ENCODE measurements at places on chromosomes 16 and 17.

- DNase-seq = no peak
Observed at GRCh38 chr17:44960691-44961090, 7.4 kb downstream of the C1QL1 start.

DNA sequence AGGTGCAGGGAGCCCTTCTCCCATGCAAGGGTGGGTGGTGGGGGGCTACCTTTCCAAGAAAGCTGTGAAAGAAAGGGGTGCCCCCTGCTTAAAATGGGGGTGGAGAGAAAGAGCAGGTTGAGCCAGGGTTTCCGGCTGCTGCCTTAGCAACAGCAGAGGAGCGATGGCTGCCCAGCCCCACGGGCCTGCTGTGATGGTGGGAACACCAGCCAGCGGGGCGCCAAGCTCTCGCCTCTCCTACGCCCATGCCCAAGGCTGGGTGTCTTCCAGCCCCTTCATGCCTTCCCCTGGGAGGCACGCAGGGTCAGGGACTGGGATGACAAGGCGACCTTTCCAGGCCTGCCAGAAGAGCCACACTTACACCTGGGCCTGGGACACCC is 3.0 kb downstream of the FMNL1 start:
- DNase-seq = no peak

- DNase-seq = no peak
Observed at GRCh38 chr16:67192781-67193361, 916 bp downstream of the E2F4 start.

DNA sequence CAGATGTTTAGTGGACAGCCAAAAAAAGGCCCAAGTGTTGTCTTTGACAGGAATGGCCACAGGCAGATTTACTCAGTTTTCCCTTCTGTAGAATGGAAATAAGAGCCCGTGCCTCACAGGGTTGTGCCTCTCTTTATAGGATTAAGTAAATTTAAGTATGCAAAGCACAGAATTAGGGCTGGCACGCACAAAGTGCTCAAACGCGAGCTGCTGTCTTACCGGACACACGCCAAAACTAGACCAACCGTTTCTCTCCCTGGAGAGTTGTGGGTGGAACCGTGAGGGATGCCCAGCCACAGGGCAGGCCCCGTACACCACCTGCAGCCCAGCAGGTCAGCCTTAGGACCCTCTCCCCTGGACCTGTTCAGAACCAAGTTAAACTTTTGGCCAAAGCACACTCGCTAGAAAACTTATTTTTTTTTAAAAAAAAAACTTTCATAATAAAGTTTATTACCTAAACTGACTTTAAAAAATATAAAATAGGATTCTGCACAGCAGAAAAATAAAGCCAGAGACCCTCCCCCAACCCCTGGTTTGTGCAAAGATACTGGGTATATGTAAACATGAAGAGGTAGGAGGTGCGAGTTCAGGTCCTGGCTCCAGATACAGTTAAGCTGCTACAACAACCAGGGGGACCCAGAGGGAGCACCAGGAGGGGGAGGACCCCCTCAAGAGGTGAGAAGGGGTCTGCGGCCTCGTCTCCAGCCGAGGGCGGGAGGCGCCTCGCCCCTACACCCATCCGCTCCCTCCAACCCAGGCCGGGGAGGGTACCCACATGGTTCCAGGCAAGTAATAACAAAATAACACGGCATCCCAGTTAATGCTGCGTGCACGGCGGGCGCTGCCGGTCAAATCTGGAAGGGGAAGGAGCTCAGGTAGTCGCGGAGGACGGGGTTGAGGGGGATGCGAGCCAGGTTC is 1.8 kb downstream of the SOCS1 start:
- DNase-seq = no peak

- no peak for DNase-seq
Observed at GRCh38 chr16:75345711-75346110, 87.6 kb downstream of the CFDP1 start.

GRCh38 chr17:67399676-67400075 is 22.6 kb downstream of the PITPNC1 start:
- DNase-seq = no peak

GRCh38 chr16:61791464-61791863 is 244.8 kb downstream of the CDH8 start:
- no peak for DNase-seq

GRCh38 chr16:27174798-27175197 is 28.5 kb upstream of the KDM8 start:
- DNase-seq = no peak

DNA sequence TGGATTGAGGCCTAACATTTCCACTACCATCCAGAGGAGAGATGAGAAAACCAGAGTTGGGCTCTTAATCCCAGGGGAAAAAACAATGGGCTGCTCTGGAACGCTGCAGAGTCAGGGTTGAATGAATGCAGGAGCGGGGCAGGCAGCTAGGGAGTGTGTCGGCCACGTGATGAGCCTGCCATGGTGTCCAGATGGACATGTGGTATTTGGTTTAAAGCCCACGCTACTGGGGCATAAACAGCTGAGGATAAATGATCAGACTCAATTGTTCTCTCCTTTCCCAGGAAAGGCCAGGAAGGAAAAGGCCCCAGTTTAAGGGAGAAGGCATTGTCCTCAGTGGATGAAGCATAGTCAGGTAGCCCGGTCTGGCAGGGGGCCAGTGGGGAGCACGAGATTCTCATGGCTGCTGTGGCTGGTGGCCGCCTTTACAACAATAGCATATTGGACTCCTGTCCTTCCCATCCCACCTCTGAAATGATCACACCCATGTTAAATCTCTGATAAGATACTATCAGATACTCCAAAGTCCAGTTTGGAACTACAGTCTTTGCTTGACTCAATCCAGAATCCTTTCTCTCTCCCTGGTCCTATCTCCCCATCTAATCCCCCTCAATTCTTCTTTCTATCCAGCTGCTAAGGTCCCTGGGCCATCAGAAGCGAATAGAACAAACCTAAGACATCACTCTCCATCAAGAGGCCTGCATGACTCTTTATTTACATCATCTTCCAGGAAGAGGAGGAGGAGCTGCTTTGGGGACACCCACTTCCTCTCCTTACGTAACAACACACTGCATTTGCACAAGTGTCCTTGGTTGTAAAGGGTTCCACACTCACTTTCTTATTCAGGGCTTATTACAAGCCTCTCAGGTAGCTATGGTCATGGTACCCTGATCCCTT is 20.4 kb downstream of the CA4 start:
- DNase-seq = no peak

DNA sequence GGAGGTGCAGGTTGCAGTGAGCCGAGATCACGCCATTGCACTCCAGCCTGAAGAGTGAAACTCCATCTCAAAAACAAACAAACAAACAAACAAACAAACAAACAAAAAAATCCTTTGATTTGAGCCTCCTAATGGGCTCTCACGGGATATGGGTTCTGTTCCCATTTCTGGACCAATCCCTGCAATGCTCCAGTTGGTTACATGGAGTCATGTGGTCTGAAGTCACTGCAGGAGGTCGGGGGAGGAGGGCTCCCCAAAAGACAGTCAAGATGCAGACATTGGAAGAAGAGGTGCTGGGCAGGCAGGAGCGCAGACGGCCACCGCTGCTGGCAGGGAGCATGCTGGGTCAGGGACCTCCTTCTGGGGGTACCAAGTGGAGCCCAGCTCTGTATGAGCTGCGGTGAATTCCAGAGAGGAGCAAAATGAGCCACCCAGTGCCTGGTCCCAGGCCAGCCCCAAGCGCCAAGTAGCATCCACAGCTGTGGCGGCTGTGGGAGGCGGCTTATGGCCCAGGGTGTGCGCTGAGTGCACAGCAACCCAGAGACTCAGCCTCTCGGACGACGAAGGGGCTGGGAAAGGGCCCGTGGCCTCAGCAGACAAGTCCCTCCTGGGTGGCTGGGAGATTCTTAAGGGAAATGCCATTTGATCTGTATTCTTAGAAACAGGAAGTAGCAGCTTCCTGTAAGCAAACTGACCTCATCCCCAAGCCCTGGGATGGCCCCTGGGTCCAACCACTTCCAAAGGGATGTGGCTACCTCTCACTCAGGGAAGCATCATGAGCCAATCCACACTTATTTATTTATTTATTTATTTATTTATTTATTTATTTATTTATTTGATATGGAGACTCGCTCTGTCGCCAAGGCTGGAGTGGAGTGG is 19.6 kb upstream of the ATP2A3 start:
- peak; percentile 16 for DNase-seq

GRCh38 chr17:80992077-80992947 is 671 bp downstream of the CHMP6 start:
- DNase-seq = peak; percentile 74

- DNase-seq = no peak
Observed at GRCh38 chr17:46151762-46152161, 41.5 kb downstream of the KANSL1 start.

DNA sequence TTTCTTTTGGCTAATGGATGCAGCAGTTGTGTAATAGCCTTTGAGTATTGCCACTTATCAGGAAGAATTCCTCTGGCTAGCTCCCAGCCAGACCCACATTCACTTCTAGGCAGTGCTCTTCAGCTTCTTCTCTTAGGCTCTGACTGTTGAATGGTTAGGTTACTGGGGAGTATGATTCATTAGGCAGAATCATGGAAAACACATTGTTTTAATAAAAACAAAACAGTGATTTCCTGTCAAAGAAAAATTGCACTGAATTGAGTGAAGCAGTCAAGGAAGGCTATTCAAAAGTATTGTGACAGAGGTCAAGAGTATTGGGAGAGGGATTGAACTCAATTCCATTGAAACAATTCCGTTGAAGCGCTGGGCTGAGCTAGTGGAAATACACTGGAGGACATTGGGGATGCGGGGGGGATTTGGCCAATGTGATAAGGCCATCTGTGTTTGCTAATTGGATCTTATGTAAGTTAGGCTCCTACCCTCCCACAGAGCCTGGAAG is 68.0 kb downstream of the CNTNAP4 start:
- no peak for DNase-seq

DNA sequence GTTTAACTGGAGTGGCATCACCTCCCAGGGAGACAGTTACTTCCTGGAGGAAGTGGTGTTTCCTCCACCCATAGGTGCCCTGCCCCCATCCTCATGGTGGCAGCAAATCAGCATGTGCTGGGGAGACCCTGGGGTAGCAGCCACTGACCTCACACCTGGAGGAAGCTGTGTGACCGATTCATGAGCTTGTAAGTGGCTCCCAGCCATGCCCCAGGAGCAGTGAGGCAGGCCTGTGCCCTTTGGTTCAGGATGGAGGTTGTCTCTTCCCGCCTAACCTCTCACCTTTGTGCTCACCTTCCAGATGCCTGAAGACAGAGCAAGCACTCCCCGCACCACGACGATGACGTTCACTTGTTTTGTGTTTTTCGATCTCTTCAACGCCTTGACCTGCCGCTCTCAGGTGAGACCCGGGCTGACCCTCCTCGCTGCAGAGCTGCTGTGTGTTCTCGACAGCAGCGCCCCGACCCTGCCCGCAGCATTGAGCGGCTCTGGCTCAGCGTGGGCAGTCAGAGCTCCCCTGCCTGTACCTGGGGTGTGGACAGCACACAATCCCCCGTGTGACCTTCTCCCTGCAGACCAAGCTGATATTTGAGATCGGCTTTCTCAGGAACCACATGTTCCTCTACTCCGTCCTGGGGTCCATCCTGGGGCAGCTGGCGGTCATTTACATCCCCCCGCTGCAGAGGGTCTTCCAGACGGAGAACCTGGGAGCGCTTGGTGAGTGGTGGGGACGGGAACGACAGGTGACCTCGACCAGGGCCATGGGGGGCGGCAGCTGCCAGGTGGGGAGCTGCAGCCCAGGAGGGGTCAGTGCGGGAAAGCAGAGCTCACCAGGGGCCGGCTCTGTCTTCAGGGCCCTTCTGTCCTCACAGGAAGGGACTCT is 42.8 kb downstream of the MEAK7 start:
- DNase-seq = no peak

- no peak for DNase-seq
Observed at GRCh38 chr16:65704866-65705265, 583.0 kb upstream of the CDH11 start.

DNA sequence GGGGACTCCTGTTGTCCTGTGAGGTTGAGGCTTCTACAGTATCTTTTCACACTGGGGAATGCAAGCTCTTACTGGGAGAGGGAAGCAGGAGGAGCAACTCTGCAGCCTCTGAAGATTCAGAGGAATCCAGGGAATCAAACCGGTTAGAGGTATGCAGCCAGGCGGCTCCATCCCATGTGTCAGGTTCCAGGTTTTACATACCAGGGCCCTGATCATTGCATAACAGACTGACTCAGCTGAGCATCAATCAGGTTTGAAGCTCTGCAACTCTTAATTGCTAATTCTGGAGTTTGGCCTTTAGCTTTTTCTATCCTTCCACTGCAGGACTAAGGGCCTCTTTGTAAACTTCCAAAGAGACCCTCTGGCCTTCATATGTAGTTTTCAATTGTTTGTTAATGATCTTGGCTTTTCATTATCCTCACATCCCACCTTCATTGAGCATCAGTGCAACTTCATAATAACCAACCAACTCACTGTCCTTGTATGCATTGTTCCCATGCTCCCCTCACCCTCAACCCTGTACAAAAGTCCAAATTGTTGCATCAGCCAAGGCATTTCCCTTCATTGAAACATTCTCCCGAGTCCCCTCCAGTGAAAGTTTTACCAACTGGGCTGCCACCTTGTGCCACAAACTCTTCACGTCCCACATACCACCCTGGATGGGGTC is 59.7 kb upstream of the DHX40 start:
- DNase-seq = no peak

- no peak for DNase-seq
Observed at GRCh38 chr17:6683730-6684459, 29.3 kb downstream of the SLC13A5 start.

GRCh38 chr17:58788199-58788598 is 32.5 kb downstream of the PPM1E start:
- DNase-seq = no peak

DNA sequence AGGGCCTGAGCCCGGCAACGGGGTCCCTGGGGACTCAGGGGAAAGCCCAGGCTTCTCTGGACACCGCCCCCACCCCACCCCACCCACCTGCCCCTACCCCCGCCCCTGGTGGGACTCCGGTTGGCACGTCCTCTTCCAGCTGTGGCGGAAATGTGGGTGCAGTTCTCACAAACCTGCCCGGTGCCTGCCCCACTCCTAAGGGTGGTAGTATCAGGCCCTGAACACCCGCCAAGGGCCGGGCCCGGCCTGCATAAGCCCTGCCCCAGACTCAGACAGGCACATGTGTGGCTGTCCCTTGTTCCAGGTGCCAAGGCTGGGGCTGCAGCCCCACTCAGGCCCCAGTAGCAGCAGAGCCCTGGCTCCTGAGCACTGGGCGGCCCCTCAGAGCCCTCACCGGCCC is 58.1 kb downstream of the ACTG1 start:
- no peak for DNase-seq

DNA sequence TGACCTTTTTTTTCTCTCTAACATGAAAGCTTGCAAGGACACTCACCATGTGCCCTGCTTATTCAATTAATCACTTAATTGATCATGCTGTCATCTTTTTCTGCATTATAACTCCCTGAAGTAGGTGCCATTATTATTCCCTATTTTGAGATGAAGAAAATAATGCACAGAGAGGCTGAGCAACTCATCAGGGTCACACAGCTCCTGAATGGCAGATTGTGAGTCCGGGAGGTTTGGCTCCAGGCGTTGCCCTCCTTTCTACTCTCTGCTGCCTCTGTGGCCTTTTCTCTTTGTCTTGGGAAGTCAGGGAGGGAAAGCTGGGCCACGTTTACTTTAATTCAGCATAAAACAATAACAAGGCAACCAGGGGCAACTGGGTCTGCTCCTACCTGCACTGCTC is 17.2 kb upstream of the N4BP1 start:
- DNase-seq = no peak

- peak; percentile 75 for DNase-seq
Observed at GRCh38 chr17:81339534-81340296, 44.6 kb upstream of the SLC38A10 start.
